BJ (cell line): ENCODE measurements at places on chromosomes 7 and 10. TPM values are rescaled to one million over a fixed set of nuclear protein-coding genes. Genes with fewer than 3 reads are reported as not detected.

DNA sequence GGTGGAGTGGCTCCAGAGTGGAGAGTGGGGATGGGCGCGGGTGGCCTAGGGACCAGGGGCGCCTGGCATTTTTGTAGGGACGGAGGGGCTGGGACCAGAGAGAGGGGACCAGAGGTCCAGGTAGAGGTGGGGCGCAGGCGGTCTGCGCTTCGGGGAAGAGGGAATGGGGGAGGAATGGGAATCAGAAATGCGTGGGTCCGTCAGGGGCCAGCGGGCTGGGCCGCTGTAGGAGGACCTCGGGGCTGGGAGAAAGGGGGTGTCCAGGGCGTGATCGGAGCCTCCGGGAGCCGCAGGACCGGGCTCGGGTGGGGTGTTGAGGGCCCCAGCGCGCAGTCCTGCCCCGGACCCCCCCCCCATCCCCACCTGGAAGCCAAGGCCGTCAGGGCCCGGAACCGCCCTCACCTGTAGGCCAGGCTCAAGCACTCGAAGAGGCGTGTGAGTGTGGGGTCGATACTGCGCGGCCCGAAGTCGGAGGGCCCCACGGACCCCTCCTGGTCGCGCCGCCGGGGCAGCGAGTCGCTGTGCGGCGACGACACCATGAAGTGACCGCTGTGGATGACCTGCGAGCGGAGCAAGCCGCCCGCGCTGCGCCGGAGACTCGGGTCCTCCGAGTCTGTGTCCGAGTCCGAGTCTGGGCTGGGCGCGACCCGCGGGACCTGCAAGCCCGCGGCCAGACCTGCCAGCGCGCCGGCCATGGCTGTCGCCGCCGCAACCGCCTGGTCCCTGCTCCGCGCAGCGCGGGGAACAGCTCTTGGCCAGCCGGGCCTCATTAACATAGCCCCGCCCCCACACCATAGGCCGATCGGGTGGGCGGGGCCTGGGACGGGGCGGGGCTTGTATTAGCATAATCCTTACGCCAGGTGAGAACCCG lies at the start of gene MLXIPL:
Gene MLXIPL, minus strand, starts transcription at position 725 of the 871 bp plus-strand sequence. Its CDS starts 30 bp downstream, at position 695.
- no peak for DNase-seq

CCL26 gene
- 0.26 TPM in 1 of 2 replicates, not detected in the other for polyA plus RNA-seq

NRP1 gene
- 141 and 165 TPM in 2 replicates for polyA plus RNA-seq

MKI67 gene
- polyA plus RNA-seq = 11.8 and 12.5 TPM in 2 replicates

DNA sequence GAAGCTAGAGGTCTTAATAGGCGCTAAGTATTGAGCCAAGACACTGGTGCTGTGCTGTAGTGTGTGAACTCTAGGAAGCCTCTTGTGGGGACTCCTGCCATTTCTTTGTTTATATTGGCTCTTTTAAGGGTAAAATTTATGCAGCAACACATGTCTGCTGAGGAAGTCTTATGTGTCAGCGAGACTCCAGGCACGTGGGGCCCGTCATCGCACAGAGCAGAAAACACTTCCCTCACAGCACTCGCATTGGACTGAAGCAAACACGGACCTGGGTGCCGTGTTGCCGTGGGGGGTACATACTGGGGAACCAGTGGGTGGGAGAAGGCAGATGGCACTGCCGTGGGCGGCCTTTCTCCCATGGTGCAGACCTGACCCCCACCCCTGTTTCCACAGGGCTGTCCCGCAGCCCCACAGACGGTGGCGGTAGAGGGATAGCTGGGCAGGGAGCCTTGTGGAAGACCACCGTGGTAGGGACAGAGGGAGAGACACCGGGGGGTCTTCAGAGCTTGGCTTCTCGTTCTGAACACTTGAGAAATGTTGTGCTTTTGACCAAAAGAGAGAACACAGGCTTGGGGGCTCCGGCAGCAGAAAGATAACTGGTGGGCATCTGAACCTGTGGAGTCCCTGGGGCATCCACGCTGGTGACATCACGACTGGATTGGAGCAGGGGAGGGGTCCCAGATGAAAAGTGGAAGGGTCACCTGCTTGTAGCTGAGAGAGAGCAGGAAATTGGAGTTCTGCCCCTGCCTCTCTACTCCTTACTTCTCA lies 284.7 kb upstream of the SHH start:
- no peak for DNase-seq
